WTC11 (cell line): ENCODE measurements at places on chromosomes 1 and 21.

DNA sequence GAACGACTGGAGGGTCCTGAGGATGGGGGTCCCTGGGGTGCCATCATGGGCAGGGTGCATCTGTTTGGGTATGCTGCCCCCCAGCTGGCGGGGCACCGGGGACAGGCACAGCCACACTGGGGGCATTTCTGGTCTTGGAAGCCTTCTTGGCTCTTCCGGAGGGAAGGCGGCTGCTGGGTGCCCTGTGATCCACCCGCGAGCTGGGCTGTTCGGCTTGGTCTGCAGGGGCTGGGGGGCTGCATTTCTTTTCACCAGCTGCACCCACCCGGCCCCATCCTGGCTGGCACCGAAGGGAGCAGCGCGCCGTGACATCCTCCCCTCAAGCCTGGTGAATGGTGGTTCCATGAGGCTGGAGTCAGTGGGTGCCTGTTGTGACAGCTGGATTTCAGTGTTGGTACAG is 12.2 kb downstream of the FAAP20 start:
- DNase-seq: no peak

- DNase-seq: no peak
These were observed 48.5 kb downstream of the C8B start for GRCh38 chr1:56917356-56917755.

DNA sequence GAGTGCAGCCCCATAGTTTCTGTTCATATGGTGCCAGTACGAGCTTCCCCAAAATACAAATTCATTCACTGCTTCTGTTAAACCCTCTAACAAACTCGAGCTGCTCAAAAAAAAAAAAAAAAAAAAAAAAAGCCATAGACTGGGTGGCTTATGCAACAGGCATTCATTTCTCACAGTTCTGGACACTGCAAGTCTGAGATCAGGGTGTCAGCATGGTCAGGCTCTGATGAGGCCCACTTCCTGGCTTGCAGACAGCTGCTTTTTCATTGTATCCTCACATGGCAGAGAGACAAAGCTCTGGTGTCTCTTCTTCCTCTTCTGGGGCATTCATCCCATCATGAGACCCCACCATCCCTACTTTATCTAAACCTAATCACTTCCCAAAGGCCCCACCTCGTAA is 121.6 kb downstream of the PTBP2 start:
- DNase-seq: no peak

DNA sequence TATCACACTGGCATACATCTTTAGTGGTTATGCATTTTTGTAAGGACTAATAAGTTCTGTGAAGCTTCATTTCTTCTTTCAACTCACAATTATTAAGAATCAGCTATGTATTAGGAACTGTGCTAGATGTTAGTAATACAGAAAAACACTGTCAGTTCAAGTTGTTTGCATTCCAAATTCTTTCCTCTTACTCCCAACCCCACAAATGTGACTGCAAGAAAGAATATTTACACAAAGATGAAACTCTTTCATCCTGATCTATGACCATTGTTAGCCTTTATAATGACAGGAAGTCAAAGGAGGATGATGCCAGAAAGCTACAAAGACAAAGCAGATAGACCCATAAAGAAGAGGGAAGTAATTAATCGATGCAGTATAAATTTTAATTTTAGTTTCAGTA is 21.0 kb upstream of the GADD45A start:
- no peak for DNase-seq

DNA sequence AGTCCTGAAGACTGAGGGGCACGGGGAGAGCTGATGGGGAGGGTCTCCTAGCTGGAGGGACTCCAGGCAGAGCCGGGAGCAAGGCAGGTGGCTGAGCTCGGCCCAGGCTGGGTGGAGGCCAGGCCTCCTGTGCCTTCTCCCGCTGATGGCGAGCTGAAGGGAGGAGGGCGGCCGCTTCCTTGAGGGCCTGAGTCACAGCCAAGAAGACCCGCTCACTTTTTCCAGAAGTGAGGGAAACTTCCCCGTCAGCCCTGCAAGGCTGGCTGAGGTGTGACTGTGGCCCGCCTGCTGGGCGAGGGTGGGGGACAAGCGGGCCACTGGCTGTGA is 1.7 kb upstream of the VWA1 start:
- DNase-seq: no peak

GRCh38 chr1:162117039-162117774 is 47.7 kb downstream of the NOS1AP start:
- DNase-seq: no peak

- no peak for DNase-seq
These were observed 5.2 kb downstream of the PPFIA4 start for GRCh38 chr1:203031467-203031866.

GRCh38 chr1:46400421-46400820 is 6.3 kb downstream of the FAAH start:
- DNase-seq: no peak

- no peak for DNase-seq
These were observed 8.9 kb downstream of the PTGS2 start for GRCh38 chr1:186671136-186671825.

DNA sequence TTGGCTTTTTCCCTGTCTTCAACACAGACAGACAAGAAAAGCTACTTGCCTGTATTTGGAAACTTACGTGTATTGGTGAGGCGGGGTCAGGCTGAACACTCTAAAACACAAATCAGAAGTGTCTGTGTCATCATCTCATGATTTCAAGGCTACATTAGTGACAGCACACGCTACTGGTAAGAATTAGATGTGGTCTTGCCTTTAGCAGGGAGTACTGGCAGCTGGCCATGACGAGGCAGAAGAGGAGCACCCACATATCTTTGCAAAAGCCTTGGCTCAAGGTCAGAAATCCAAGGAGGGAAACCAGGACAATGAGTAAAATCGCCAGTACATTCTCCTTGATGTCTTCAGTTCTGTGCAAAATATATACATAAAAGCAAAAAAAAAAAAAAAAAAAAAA is 77.7 kb downstream of the PCNX2 start:
- DNase-seq: no peak

DNA sequence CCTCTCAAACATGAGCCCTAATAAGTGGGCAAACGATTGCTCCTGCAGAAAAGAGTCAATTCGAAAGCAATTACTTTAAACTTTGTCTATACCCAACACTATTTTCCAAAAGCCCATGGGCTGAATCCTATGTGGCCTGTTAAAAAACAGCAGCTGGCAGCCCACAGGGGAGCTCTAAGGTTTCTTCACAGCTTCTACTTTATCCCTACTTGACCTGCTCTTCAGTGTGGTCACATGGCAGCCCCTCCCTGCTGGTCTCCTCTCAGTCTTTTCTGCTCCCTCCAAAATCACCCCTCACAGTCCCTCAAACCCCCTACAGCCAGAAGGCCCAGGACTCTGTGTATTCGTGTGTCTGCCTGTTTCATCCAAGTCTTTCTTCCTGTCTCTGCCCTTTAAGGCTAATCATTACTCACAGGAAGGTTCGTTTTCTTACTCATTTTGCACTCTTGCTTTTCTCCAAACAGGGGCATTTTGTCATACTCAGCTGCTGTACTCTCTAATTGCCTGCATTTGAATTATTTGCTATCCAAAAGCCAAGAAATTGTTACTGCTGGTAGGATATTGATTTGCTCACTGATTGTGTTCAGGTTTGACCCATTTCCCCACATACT is 62.4 kb upstream of the FAM3B start:
- no peak for DNase-seq

DNA sequence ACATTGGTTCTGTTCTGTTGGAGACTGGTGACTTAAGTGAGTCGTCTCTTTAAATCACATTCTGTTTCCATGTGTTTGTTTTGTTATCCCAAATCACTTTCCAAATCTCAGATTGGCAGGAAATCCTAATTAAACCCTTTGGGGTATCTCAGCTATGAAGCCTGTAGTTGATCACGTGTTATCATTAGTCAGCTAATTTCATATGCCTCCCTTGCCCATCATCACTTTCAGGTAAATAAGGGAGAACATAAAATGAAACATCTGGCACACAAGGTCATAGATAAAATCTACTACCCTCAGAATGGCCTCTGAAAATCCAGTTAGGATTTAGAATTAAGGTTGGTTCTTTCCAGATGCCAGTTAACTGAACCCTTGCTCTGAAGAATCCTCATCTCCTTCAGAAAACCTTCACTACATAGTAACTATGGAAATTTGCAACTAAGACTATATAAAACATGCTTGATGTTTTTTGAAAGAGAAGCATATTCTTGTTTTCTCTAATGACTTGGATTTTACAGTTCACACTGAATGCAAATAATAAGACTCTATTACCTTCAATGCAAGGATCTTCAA is 401.5 kb downstream of the DSCAM start:
- DNase-seq: no peak

DNA sequence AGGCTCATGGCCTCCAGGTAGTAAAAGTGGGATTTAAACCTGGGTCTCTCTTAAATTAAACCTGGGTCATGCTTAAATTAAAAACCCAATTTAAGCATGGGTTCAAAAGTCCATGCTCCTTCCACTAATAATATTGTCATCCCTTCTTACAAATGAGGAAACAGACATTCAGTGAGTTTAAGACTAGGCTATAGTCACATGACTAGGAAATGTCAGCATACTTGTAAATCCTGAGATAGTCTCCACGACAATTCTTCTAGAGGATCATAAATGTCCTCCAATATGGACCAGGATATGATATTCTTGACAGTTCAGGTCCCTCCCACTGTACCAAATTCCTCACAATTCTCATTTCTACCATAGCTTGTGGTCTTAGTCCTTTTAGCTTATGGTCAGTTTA is 10.5 kb upstream of the IGFN1 start:
- DNase-seq: no peak

DNA sequence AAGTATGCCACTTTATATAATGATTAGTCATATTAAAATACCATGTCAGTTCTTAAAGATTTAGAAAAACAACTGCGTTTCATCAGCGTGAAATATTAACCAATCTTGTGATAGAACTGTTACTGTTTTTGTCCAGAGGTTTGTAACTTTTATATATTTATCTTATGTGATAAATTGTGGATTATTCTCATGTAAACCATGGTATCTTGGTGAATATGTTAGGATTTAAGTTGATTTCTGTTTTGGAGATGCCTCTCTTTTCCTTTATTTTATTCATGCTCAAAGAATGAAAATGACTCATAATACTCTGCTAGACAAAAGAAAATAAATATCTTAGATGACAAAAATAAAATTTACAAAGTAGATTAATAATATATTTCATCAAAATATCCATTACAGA is 88.4 kb downstream of the ADGRL4 start:
- no peak for DNase-seq

DNA sequence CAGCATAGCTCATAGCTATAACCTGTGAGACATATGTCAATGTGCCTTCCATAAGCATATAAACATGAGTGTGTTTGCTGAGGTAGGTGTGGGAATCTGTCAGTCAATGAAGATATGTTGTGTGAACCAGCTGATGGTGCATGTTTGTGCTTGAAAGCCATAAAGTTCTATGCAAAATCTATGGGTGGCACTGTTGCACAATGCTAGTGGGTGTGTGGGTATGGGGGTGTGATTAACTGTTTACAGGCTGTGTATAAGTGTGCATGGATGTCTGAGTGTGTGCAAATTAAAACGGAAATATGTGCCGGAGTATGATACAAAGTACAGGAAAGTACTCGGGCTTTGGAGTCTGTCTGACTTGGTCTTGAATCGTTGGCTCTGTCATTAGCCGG is 1.0 kb upstream of the ATP2B4 start:
- DNase-seq: no peak

GRCh38 chr1:201947697-201948008 is 1.3 kb upstream of the LMOD1 start:
- DNase-seq: no peak

GRCh38 chr1:18681423-18681835 is 50.8 kb downstream of the PAX7 start:
- DNase-seq: no peak

GRCh38 chr1:246291127-246291526 is 216.0 kb downstream of the SMYD3 start:
- DNase-seq: no peak

DNA sequence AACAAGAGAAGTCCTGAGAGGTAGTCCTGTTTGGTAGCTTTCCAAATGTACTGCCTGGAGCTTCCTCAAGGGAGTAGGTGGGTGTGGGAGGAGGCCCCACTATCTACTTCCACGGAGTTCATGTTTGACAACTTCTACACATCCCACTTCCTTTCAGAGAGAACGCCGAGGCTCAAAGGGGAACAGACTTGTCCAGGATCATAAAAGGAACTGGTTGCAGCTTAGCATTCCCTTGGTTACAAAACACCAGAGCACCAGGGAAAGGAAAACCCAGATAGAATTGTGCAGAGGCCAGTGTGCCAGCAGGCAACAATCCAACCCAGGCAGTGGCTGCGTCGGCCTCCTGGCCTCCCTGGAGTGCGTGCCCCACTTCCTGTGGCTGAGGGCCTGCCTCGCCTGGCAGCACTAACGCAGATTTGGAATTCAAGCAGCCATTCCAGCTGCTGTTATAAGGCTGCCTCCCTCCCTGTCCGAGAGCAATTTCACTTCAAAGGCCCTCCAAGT is 4.2 kb upstream of the RAP1GAP start:
- no peak for DNase-seq

DNA sequence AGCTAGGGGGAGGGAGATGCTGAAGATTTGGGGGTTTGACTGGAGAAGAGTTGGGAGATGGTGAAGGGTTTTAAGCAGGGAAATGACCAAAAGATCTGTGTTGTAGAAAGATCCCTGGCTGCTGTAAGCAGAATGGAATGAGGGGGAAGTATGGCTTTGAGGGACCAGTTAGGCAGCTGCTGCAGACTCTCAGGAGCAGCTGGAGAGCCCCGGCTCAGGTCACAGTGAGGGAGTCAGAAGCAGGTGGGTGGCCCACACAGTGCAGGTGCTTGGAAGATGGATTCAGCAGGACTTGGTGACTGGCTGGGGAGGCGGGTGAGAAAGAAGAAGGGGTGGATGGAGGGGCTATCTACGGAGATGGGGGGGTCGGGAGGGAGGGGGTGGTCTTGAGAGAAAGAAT is 35.7 kb downstream of the EDN2 start:
- DNase-seq: no peak

DNA sequence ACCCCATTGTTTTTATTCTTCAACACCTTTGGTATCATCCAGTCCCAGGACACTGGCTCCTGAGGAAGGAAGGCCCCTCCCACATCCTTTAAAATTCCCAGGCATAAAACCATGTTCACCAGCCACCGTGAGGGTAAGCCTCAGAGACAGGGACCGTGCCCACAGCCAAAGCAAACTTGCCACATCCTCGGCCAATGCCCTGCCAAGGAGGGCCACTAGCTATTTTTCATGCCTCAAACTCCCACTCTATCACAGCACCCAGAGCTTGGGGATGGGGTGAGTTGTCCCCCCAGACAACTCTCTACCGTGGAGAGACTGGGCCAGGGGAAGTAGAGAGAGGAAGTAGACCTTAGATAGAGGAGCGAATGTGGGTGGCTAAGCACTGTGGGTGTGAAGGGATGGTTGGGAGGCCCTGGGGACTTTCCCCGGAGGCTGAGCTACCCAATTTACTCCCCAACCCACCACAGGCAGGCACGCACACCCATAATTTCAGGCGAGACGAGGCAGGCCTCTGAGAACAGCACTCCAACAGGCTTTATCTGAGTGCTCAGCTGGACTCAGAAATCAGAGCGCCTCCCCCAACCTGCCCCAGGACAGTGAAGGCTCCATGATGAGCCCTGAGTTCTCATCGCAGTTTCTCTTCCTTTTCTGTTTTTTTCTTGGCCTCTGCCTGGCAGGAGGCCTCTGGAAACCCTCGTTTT is 15.9 kb upstream of the BTG2 start:
- DNase-seq: no peak
